ENCODE measurements at places on chromosomes 13 and 19.

DNA sequence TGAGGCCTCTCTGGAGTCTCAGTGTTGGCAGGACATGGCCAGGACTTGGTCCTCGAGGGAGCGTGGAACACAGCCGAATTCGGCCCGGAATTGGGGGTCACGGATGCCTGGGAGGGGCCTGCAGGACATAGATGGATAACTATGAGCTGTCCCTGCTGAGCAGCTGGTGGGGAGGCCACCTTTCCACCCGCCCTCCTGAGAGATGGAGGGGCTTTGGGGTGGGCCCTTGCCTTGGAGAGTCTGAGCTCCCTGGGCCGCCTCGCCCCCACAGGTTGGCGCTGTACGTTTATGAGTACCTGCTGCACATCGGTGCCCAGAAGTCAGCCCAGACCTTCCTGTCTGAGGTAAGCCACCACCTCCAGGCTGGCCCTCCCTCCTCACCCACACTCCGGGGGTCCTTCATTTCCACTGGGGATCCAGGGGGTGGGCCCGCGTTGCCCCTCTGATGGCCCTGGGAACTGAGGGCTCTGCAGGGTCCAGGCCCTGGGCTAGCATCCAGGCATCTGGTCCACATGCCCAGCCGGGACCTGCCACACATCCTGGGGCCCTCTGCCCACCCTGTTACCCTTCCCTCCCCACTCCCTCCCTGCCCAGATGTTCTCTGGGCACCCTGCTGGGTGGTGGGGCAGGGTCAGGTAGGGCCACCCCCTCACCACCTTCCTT lies 8.0 kb downstream of the SSBP4 start:
- no peak for DNase-seq

GRCh38 chr13:34350671-34351070 lies 532.7 kb downstream of the RFC3 start:
- no peak for DNase-seq

GRCh38 chr19:29277102-29277501 lies 64.2 kb upstream of the UQCRFS1 start:
- no peak for DNase-seq

GRCh38 chr13:50167224-50167947 lies 152.1 kb downstream of the KCNRG start:
- DNase-seq: no peak

- no peak for DNase-seq
Measured at GRCh38 chr19:30718707-30719106, 346.5 kb downstream of the ZNF536 start.

DNA sequence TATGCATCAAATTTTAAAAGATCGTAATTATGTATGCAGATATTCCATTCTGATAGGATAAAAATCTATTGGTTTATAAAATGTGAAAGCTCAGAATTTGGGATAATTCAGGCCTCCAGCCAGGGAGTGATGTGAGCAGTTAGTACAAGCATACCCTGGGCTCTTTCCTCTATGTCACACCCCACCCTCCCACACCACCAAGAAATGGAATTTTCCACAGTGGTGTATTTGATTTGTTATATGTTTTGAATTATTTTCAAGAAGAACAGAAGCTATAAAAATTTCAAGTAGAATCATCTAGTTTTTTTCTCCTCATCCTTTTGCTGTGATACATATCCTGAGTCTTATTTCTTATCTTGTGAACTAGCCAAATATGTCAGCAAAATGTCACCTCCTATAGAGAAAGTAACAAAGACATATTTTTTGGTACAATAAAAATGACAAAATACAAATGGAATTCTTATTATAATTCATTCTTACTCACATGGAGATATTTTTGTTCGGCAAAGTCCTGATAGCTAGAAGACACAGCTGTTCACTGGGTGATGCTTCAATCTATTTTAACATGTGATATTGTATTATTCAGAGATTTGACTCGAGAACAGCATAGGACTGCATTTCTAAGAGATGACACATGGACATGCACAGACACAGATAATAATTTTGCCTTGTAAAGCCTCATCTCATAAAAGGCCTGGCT lies 61.2 kb upstream of the FRY start:
- DNase-seq: peak; percentile 79

- DNase-seq: no peak
Measured at GRCh38 chr19:46821512-46822409, 28.9 kb downstream of the AP2S1 start.
